ENCODE measurements at places on chromosomes 5 and 9.

GRCh38 chr5:141815051-141815795, 63.0 kb downstream of the PCDH1 start:
- no peak for DNase-seq

DNA sequence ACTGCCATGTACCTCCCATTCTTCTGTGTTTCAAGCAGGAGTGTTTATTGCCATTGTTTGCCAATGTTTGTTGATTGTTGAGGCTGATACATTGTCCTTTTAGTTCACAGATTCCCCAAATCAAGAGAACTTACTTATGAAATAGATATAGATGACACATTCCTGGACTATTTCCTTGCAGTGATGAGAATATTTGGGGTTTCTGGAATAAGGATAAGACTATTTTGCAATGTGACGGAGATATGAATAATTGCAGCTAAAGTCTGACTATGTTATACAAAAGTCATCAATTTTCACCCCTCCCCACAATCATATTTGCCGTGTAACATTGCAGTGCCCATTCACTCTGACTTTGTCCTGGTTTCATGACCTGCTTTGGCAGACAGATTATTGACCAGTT, 460.8 kb downstream of the CDH10 start:
- no peak for DNase-seq

DNA sequence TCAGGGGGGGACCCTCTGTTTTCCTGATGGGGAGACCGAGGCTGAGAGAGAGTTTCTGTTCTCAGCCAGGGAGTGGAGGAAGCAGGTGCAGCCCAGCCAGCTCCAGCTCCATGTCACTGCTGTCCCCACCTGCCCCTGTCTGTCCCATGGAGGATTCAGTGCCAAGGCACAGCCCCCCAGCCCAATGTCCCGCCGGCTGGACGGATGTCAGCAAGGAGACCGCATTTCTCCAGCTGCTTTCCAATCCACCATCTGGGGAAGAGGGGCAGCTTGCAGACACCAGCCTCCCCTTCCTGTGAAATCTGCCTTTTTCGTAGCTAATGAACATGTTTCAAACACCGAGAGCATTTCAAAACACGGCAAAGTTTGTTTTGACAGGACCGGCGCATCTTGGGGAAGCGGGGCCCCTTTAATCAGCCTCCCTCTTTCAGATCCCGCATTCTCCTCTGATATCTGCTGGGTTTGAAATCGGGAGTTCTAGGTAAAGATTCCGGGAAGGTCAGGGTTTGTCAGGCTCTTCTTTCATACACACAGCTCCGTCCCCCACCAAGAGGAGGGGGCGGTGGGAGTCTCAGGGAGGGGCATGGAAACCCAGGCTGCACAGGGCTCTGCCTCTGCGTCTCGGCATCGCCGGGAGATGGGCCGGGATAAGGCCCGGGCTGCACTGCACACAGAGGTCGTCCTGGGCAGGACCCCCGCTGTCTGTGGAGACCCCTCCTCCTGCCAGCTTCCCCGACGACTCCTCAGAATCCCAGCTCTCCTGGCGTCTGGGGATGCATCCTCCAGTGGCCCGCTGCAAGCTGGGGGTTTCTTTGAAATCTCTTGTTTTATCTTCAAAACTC, 74.8 kb downstream of the NEK6 start:
- DNase-seq = no peak

DNA sequence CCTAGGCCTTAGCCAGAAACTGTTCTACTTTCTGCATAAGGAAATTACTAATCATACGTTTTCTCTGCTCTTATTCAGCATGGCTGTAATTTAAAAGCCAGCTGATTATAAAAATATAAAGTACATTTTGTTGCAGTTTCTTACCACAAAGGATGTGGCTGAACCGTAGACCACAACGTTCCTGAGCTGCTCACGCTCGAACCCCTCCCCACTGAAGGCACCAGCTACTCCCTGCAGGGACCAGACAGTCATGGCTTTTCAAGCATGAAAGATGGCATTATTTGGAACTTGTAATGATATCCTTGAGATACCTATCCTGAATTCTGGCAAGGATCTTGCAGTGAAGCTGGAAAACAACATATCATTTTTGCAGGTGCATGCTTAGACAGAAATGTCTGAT, 91.8 kb upstream of the DMRT1 start:
- DNase-seq = no peak

- no peak for DNase-seq
These were observed 375.3 kb upstream of the DAB2 start for GRCh38 chr5:39800042-39800601.

GRCh38 chr5:32627219-32627870, 42.0 kb downstream of the SUB1 start:
- DNase-seq = no peak

DNA sequence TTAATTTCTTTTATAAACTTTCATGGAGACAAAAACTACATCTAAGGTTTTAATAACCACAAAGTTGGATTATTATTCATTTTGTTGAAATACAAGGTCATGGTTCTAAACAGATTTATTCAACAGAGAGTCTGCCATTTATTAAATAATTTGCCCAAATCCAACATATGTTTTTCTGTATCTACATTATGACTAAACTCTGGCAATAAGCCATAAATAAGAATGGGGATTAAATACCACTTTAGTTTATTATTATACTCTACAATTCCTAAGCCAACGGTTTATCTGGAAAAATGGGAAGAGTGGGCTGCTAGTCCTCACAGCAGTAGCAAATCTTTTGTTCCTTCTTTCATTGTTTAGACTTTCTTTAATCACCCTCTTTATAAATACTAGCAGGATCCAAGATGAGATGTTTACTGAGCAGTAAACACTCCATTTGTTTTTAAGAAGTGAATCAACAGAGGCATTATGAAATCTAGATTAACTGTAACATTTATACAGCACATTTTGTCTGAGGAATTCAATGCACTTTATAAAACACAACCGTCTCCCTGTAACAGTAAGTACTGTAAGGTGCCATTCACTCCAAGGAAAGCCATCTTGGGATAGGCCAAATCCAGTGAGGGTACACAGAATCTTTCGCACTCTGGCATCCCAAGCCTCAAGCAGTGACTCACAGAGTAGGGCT, 89.7 kb downstream of the DROSHA start:
- no peak for DNase-seq

GRCh38 chr9:137593176-137593575, 2.9 kb upstream of the ZMYND19 start:
- DNase-seq = no peak

DNA sequence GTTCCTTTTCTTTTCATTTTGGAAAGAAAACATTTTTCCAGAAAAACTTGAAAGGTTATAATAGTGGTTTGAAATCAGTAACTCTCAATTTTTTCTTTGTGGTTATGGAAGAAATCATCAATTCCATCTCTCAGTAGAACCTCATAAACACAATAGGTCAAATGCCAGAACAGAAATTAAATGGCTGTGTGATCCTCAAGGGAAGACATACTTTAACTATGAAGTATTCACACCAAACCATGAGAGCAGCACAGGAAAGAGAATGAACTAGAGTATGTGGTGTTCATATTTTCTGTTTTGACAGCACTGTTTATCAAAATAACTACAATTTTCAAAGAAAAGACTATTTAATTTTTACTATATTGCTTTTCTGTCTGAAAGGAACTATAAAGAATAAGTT, 29.7 kb upstream of the EFNA5 start:
- no peak for DNase-seq
